ENCODE measurements at places on chromosomes 4 and X. TPM values are rescaled to one million over a fixed set of nuclear protein-coding genes. Genes with fewer than 3 reads are reported as not detected.
A peak's percentile ranks its signal among the peaks of the same experiment; 100 is the strongest.

GRCh38 chrX:24264383-24264782 is 49.5 kb downstream of the SUPT20HL2 start:
- DNase-seq: no peak

GRCh38 chr4:83266689-83267088 is 17.9 kb downstream of the COQ2 start:
- DNase-seq: peak; percentile 37

- DNase-seq: no peak
Measured at GRCh38 chr4:118173126-118173525, 138.8 kb downstream of the NDST3 start.

FGFR3 gene
- total RNA-seq: 0.25 TPM

LPAR4 gene
- total RNA-seq: not detected

RASL11B gene
- total RNA-seq: 0.10 TPM

PCSK1N gene
- 0.33 TPM for total RNA-seq
